T-helper 1 cell (primary cell): ENCODE measurements at places on chromosomes 1 and 21.

- DNase-seq: no peak
Measured at GRCh38 chr1:188641566-188642211, 1812.9 kb downstream of the PLA2G4A start.

- no peak for DNase-seq
Measured at GRCh38 chr1:20578721-20579395, 10.0 kb upstream of the CDA start.

DNA sequence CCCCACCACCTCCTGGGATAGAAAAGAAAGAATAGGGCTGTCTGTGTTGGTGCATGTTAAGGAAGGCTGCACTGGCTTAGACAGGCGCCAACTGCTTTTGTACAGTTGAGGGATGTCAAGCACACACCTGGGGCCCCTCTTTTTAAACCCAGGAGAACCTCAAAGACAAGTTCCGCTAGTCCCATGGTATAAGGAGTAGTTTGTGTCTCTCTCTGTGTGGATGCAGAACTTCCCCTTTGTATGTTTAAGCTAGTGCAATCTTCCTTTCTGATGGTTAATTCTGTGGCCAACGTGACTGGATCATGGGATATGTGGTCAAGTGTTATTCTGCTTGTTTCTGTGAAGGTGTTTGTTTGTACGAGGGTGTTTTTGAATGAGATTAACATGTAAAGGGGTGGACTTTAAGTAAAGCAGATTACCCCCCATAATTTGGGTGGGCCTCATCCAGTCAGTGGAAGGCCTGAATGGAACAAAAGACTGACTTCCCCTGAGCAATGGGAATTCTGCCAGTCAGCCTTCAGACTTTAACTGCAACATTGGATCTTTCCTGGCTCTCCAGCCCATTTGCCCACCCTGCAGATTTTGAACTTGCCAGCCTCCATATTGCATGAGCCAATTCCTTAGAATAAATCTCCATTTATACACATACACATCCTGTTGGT is 9.5 kb upstream of the DUSP10 start:
- DNase-seq: no peak

DNA sequence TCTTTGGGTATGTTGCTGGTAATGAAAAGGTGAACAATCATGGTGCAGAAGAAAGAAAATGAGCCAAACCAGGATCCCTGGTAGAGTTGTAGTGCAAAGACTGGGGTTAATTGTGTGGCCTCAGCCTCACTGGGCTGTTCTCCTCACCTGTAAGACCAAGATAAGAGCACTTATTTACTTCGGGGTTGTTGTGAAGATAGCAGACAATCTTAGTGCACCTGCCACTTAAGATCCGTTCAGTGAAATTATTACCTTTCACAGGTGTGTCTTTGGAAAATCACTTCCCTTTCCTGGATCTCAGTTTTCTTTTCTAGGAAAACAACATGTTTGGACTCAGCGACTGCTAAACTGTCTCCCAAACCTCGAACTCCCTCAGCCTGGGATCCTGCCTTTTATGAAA is 1.3 kb upstream of the FGGY start:
- DNase-seq: no peak

DNA sequence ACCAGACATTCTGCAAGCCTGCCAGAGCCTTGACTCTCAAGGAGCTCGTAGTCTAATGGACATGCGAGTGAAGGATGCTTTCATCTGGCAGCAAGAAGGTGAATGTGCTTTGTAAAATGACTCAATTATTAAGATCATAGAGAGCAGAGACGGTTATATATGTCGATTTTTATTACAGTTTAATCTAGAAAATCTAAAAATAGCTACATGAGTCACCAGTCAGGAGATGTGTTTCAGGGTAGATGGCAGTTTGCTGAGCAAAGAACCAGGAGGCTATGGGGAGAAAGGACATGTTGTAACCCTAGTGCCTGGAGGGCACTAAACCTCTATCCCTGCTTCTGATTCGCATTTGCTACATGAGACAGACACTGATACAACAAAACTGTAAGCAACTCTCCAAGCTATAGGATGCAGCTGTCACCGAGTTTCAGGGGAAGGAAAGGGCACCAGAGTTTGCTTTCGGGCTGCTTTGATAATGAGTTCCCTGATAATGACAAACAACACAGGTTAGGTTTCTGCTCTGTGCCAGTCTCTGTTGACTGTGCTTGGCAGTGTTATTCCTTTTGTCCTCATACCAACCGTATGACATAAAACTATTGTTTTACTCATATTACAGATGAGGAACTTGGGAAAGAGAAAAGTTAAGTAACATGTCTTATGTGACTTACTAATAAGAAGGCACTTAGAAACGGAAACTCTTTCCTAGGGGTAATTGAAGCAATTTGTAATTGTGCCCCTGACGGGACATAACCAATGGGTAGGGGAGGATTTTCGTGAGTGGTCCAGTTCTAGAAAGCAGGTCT is 43.2 kb downstream of the C1orf198 start:
- no peak for DNase-seq

GRCh38 chr1:151187205-151187604 is 2.8 kb downstream of the VPS72 start:
- DNase-seq: no peak

GRCh38 chr1:61743716-61744580 is 1.7 kb downstream of the PATJ start:
- no peak for DNase-seq

DNA sequence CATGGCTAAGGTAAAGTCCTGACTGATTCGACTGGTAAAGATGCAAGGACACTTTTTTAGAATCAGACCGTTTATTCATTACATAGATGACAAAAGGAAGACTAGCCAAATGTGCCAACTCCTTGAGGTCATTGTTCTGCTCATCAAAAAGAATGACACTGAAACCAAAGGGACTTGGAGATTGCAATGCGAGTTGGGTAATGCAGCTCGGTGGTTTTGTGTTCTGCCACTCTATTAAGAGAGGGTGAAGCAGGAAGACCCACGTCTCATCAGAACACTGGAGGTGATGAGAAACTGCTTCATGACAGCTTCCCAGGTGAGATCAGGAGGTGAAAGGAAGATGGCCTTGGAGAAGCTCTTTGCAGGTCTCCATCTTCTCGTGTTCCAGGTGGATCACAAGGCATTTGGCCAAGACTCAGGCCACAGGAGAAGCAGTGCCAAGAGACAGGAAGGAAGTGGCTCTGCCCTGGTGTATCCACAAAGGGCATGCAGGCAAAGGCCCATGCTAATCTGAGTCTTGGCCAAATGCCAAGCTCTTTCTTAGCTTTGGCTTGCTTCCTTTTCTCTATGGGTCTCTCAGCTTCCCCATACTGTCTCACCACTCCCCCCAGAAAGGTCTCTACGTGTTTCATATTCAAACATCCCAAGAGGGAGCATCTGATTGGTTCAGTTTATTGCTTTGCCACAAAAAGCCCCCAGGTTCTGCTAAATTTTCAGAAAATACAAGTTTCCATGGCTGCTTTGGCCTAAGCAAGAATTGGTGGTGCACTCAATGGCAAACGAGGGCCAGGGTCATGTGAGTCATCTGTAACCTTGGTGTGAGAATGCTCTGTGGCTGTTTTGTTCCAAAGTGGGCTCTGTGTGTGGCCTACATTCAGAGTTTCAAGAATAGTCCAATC is 5.7 kb upstream of the CCT8 start:
- no peak for DNase-seq

DNA sequence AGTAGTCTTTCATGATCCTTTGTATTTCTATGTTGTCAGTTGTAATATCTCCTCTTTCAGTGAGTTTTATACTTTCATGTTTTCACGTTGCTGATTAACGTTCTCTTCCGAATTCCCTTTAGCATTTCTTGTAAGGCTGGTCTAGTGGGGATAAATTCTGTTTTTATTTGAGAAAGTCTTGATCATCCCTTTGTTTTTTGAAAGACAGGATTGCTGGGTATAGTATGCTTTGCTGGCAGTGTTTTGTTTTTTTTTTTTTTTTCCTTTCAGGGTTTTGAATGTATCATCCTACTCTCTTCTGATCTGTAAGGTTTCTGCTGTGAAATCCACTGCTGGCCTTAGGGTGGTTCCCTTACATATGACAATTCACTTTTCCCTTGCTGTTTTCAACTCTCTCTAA is 74.4 kb downstream of the SCMH1 start:
- no peak for DNase-seq

- DNase-seq: no peak
Measured at GRCh38 chr21:45465611-45466329, 60.8 kb downstream of the COL18A1 start.

DNA sequence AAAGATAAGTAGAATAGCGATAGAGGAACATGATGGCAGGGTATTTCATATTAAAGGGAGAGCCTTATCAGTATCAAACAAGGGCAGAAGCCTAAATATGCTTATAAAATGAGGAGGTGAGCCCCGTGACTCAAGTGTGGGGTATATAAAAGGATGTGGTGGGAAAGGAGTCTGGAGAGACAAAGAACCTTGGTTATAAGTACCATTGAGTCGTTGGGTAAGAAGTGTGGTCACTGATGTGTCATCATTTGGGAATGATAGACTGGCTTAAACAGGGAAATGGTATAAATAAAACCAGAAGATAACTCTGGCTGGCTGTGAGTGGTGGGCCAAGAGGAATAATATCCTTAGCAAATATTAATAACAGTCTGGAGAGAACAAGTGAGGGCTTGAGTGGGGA is 10.9 kb upstream of the CD5L start:
- DNase-seq: no peak

GRCh38 chr1:107138166-107138565 is 2.7 kb upstream of the NTNG1 start:
- no peak for DNase-seq

DNA sequence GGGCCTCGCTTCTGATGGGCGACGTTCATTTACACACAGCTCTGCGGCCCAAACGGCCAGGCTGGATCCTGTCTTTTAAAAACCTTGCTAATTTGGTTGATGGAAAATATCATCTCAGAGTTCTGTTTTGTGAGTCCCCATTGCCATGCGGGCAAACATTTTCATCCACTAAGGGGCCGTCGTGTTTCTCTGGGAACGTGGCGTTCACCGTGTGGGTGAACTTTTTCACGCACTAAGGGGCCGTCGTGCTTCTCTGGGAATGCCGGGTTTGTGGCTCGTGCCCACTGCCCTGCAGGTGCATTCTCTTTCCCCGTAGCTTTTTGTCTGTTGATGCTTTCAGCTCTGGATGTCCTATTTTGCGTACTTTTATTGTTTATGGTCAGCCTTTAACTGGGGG is 6.8 kb downstream of the COL18A1 start:
- DNase-seq: no peak

GRCh38 chr1:217614200-217614712 is 16.6 kb downstream of the GPATCH2 start:
- DNase-seq: no peak

GRCh38 chr1:152252157-152252556 is 28.2 kb upstream of the HRNR start:
- no peak for DNase-seq
